Activated naive CD4-positive, alpha-beta T cell (primary cell): ENCODE measurements at places on chromosomes 11 and 22.
A peak's percentile ranks its signal among the peaks of the same experiment; 100 is the strongest.

DNA sequence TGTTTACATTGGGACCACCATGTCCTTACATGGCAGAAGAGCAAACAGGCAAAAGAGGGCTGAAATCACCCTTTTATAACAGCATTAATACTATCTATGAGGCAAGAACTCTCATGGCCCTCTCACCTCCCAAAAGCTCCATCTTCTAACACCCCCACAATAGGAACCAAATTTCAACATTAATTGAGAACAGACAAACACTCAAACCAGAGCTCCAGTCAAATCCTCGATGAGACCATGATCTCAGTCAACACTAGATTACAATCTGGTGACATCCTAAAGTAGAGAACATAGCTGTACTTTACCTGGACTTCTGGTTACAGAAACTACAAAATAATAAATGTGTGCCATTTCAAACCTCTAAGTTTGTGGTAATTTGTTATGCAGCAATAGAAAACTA, 25.1 kb downstream of the OR2AG2 start:
- DNase-seq: no peak

DNA sequence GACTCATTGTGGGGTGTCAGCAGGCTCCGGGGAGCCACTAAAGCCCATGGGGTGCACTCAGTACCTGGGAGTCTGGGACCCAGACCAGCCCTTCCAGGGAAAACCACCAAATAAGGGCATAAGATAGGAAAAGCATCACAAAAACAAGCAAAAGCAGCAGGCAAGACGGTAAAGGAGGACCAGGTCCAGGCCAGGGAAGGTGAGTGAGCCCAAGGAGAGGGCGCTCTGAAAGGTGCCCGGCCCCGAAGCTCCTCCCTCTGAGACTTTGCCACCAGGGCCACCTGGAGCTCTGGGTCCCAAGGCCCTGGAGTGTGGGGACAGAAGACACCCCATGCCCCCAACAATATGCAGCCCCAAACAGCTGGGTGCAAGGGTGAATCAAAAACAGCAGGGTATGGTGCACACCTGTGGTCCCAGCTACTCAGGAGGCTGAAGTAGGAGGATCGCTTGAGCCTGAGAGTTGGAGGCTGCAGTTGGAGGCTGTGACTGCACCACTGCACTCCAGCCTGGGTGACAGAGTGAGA, 5.2 kb upstream of the IL17REL start:
- no peak for DNase-seq

DNA sequence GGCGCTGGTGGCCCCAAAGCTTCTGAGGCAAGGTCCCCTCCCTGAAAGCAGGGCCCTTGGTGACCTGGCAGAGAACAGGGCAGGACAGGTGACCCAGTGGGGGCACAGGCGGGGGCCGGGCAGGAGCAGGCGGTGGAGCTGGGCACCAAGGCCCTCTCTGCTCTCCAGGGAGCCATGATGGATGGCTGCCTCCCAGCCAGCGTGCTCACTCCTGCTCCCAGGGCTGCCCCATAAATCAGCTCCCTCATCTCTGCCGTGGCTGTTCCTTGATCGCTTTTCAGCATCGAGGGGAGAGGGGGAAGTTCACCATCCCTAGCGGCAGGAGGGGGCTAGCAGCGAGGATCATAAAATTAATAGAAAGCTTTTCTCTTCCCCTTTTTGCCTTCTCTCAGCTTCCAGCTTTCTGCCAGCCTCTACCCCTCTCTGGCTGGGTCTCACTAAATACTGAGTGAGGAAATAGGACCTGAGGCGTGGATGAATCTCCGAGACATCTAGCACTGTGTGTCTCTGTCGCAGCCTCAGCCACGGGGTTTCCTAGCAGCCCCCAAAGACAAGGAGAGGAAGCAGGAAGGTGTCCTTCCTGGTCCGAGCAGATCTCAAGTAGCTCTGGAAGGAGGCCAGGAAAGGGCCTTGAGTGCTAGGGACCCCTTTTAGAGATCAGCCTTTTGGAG, 22.2 kb upstream of the ELFN2 start:
- no peak for DNase-seq

GRCh38 chr11:99176430-99176829, 155.7 kb downstream of the CNTN5 start:
- DNase-seq: no peak

DNA sequence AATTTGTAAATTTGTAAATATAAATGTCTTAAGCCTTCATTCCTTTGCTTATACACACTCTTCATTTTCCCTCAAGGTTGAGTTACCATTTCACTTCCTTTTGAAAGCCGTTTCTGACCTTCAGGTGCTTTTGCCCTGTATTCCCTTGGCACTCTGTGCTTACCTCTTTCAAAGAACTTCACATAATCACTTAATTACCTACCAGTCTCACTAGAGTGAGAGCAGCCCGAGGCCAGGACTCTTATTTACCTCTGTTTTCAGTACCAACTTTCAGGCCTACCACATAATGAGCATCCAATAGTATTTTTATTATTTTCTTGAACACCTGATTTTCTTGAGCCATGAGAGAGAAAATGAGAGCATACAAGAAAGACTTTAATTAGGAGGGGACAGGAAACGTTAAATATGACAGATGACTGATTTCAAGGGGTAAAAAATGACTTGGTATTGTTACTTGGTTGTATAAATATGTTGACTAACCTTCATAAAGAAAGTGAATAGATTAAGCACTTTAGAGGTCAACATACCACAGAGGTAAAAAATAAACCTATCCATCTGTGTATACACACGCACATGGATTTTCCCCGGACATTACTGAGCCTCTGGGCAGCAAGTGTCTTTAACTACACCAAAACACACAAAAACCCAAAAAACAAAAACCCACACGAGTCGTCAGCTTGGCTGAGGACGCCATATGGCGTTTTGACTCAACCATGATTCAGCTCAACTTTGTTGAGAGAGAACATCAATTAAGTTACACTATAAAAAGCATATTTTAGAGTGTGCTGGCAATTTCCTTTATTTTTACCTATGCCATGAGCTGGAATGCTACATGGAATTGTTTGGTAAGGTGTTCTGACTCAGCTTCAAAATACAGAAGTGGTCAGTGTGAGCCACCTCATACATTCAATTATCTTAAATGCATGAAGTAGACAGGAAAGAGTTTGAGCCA, 7.6 kb downstream of the ATXN10 start:
- no peak for DNase-seq

DNA sequence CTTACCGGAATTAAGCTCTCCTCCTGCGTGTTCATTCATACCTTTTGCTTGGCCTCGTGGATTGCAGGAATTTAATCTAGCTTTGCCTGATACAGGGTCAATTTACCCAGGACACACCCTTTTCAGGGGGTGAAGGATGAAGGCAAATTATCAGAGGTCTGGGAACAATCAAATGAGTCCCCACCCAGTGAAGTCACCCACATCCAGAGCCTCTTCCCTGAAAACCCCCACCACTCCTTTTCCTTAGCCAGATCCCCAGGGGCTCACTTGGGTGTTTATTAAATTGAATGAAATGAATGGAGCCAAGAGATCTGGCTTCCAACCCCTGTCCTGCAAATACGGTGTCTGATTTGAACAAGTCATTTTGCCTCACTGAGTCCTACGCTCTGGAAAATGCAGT, 31.0 kb upstream of the LIPT2 start:
- DNase-seq: no peak

GRCh38 chr11:74311352-74311926, at the start of gene P4HA3:
Gene P4HA3 (minus strand): TSS chr11:74311640. CDS start chr11:74311611, 29 bp downstream.
- no peak for DNase-seq

DNA sequence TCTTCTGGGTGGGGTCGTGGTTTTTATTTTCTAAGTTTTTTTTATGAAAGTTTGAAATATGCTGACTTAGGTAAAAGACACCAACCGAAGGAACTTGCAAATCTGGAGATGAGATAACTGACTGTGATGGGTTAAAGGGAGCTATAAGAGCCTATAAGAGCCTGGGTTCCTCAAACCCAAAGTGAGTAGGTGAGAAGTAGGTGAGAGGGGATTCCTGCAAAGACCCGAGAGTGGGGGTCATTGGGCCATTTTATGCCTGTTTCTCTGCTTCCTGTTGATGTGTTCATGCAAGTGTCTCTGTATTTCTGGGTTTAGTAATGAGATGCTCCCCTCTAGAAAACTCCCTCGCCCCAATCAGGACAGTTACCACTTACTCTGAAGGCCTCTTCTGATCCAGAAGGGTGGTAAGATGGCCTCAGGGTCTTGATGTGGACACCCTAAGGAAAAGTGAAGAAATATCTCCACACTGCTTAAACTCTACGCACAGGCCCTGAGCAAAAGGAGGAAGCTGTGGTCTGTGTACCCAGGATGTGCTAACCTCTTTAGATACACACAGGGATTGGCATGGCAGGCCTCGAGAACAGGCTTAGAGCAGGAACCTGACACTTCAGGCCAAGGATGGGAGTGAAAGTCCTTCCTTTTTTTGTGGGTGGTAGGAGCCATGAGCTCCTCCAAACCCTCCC, 1.8 kb downstream of the FLI1 start:
- no peak for DNase-seq

- DNase-seq: no peak
Observed at GRCh38 chr11:73265853-73266645, 6.1 kb upstream of the P2RY6 start.

DNA sequence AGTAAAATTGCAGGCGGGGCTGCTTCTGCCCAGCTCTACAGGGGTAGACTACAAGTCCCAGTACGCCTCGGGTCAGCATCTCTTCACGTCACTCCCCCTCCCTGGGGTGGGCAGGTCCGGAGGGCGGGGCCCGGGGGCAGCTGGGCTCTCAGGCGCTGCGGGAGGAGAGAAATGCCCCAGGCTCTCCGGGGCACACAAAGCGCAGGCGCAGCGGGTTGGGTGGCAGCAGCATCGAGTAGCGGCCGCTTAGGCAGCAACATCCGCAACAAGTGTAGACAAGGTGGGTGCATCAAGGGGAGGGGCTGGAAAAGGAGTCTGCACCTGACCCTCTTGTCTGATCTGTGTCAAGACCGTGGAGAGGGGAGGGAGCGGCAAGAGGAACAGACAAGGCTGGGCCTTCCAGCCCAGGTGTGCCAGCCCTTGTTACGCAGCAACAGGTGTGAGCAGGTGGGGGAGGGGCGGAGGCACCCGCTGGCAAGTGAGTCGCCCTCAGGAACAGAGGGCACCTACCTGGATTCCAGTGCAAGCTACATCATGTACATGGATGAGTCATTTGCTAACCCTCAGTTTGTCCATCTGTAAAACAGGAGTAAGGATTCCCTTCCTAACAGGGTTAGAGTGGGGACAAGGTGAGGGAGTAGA, 1.2 kb downstream of the PLEKHB1 start:
- DNase-seq: peak; percentile 61

DNA sequence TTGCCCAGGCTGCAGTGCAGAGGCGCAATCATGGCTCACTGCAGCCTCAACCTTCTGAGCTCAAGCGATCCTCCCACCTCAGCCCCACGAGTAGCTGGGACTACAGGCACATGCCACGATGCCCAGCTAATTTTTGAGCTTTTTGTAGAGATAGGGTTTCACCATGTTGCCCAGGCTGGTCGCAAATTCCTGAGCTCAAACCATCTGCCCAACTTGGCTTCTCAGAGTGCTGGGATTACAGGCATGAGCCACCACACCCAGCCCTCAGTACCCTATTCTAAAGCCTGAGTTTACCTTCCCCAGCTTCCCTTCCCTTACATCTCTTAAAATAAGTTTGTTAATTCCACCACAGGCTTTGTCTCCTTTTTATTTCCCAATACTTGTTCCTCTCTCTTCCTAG, 59.1 kb downstream of the AMBRA1 start:
- DNase-seq: no peak

GRCh38 chr11:103682318-103683184, 353.9 kb upstream of the DDI1 start:
- DNase-seq: no peak

DNA sequence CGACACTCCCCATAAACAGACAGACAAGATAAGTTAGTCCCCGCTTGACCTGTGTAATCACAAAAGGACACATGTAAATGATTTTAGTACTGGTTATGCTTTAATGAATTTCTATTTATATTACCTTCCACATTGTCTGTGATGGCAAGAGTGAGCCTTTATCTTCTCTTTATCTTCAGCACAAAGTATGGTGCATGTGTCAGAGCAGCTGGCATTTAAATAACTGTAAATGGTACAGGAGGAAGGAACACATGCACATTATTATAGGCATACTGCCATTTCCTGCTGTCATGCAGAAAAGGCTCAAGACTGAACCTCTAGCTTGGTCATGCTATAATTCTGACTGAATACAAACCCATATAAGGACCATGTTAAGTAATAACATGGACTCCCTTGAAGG, 1342.7 kb upstream of the TENM4 start:
- no peak for DNase-seq

DNA sequence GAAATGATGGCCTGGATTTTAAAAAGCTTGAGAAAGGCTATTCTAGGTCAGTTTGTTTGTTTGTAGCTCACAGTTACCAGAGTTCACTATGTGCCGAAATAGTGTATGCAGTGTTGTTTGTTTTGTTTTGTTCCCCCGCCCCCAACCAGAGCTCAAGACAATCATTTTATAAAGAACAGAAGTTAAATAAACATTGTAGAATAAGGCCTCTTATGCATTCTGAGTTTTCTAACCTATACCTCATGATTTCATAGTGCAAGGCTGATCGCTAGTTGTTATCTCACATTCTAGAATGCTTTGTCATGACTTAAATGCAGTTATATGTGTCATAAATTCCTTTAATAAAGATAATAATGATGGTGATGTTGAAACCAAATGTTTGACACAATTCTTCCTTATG, 7.8 kb downstream of the KCNA4 start:
- DNase-seq: no peak

- no peak for DNase-seq
Observed at GRCh38 chr22:23895599-23896144, 1.5 kb downstream of the MIF start.

DNA sequence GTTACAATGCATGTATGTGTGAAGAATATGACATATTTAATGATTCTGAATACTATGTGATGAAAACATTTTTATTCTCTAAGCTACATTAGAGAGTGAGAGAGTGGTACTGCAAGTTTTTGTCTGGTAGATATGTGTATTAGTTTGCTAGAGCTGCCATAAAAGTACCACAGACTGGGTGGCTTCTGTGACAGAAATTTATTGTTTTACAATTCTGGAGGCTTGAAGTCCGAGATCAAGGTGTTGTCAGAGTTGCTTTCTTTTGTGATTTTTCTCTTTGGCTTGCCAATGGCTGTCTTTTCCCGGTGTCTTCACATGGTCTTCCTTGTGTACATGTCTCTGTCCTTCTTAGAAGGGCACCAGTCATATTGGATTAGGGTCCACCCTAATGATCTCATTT, 6.9 kb upstream of the OR10W1 start:
- no peak for DNase-seq

GRCh38 chr11:23063276-23063675, 203.0 kb upstream of the CCDC179 start:
- DNase-seq: no peak

DNA sequence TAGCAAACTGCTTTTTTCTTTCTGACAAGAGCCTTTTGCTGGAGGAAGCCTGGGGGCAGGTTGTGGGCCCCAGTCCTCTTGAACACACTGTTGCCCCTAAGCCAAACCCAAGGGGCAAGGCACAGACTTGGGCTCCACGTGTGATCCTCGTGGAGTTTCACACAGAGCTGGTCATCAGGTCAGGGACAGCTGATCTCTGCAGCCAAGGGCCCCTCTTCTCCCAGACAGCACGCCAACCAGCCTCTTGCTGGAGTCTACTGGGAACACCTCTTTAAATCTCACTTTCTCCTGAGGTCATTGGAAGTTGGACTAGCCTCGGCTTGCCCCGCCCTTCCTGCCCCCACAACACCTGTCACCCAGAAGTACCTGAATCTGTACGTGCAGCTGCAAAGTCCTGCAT, 39.8 kb downstream of the C11orf58 start:
- no peak for DNase-seq

- no peak for DNase-seq
Observed at GRCh38 chr11:97079244-97079643, 689.4 kb downstream of the JRKL start.
